Activated CD4-positive, alpha-beta memory T cell treated with anti-CD3 and anti-CD28 coated beads, Interleukin-2, amount 10 ng/mL, durations not matched to agents 7 days and 5 days (primary cell): ENCODE measurements at places on chromosomes 1 and 21. TPM values are rescaled to one million over a fixed set of nuclear protein-coding genes. Genes with fewer than 3 reads are reported as not detected.

GRCh38 chr1:174995916-174996315 is 3.8 kb upstream of the CACYBP start:
- DNase-seq: no peak

GRCh38 chr21:19609611-19610010 is 1206.0 kb upstream of the TMPRSS15 start:
- DNase-seq: no peak

DNA sequence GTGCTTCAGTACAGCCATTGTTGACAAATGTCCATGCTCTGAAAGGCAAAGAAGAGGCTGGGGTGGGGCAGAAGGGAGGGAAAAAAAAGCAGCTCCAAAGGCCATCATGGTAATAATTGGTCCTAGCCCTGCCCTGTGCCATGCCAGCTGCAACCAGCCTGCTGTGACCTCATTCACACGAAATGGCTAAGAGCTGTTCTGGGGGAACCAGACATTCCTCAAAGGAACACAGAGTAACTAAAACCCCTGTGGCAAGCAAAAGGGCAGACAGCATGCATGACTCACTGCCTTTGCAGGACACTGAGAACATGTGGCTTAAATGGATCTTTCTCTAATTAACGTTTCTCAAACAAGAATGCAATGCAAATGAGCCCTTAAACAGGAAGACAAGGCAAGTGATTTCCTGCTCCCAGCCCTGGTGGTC is 42.3 kb downstream of the STYXL2 start:
- no peak for DNase-seq

- DNase-seq: no peak
Measured at GRCh38 chr1:231248778-231249177, 7.8 kb downstream of the GNPAT start.

DNA sequence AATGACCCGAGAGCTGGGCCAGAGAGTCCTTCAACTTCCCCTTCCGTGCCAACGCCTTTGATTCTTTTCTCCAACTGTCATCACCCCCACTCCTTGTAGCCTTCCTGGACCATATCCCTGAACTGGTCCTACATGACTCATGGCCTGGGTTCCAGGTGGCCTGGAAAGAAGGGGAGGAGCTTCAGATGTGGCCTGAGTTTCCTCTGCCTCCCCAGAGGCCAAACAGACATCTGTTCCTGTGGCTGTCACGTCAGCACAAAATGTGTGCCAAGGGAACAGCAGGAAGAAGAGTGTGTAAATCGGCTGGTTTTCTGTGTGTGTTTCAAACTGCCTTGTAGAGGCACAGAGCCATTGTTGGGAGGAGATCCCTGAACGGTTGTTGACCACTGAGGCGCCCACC is 24.9 kb upstream of the KIRREL1 start:
- DNase-seq: no peak

DNA sequence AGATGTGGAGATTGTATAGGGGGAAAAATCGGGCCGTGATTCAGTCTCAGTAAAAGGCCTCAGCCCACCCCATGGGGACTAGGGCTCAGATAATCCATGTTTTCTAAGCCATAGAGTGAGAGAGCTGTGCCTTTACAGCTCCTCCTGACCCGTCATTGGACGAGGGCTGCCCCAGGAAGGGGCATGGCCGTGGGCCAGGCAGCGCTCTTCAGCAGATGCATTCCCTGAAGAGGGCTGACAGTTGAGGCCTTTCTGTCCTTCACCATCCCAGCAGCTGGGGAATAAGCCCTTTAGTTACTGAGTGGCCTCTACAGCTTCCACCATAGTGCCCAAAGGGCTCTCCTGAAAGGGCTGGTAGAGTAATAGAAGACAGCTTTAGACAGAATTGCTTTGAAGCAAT is 57.2 kb downstream of the ST3GAL3 start:
- no peak for DNase-seq

- DNase-seq: no peak
Measured at GRCh38 chr1:248918131-248918530, 12.1 kb downstream of the PGBD2 start.

BRDT gene
- 0.18 TPM for total RNA-seq

CDC7 gene
- total RNA-seq: 26.7 TPM

GPR3 gene
- total RNA-seq: 0.58 TPM

ST7L gene
- 14.0 TPM for total RNA-seq

FAM72D gene
- total RNA-seq: 18.2 TPM

TMEM125 gene
- not detected for total RNA-seq
